Activated effector memory CD4-positive, alpha-beta T cell treated with Interleukin-2 at 50 U/mL for 16 hours (primary cell): ENCODE measurements at places on chromosomes 11 and 22.

- DNase-seq, result no peak
These were observed 109.2 kb downstream of the ZBTB16 start for GRCh38 chr11:114168691-114169090.

GRCh38 chr11:122137078-122137793 is 21.2 kb upstream of the BLID start:
- DNase-seq, result no peak

DNA sequence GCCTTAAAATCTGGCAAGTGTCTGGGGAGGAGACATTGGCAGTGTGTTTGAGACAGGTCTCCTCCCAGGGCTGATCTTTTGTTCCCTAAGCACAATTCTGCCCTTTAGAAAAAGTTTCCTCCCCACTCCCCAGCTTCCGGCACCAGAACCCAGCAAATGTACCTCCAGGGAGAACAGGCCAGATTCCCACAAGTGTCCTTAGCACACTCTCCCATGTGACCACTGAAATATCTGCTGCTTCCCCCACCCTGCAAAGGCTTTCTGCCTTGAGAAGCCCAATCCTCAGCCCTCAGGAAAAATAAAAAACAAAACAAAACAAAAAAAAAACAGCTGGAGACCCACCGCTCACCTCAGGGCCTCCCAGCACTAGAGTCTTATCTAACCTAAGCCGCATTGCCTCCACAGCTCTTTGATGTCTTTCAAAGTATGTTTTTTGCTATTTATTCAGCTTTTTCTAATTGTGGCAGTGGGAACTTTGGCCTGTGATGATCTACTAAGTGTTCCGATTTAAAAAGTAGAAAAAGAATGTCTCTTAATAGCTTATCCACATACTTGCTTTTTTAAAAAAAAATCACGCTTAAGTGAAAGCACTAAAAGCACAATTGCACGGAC is 29.0 kb upstream of the FBLN1 start:
- no peak for DNase-seq

DNA sequence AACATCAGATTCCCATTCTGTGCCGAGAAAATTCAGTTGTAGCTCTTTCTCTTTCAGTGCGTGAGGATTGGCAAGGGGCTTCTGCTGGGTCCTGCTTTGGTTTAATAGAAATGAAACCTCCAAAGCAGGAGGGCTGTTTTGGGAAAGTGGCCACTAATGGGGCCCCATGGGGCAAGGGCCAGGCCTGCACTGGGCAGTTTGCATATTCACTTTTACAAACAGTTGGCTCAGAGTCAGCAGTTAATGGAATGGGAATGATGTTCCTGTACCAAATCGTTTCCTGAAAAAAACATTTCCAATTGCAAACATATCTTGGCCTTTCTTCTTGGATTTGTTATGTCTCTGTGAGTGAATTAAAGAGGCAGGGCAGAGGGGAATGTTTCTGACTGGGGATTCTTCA is 92.1 kb downstream of the PARVA start:
- DNase-seq, result no peak

DNA sequence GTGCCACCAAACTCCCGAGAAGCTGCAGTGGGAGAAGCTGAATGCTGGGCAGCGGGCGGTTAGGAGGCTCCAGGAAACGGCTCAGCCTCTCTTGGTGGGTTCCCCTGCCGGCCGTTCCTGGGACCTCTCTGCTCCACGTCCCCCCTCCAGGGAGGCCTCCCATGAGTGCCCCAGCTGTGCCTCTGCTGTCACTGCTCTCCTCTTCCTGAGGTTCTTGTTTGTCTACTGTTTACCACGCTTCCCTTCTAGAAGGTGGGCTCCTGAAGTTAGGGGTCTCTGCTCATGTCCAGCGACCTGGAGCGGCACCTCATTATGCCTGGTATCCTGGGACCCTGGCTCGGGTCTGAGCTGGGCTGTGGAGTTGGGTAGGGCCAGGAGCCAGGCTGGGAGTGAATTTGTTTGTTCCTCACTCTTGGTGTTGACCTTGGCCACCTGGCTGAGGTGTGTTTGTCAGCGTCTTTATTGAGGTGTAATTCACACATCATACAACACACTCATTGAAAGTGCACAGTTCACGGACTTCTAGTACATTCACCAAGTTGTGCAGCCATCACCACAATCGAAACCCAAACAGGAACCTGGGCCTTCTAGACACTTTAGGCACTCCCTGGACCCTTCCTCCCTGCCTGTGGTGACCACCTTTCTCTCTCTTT is 37.8 kb upstream of the GRAMD4 start:
- no peak for DNase-seq

DNA sequence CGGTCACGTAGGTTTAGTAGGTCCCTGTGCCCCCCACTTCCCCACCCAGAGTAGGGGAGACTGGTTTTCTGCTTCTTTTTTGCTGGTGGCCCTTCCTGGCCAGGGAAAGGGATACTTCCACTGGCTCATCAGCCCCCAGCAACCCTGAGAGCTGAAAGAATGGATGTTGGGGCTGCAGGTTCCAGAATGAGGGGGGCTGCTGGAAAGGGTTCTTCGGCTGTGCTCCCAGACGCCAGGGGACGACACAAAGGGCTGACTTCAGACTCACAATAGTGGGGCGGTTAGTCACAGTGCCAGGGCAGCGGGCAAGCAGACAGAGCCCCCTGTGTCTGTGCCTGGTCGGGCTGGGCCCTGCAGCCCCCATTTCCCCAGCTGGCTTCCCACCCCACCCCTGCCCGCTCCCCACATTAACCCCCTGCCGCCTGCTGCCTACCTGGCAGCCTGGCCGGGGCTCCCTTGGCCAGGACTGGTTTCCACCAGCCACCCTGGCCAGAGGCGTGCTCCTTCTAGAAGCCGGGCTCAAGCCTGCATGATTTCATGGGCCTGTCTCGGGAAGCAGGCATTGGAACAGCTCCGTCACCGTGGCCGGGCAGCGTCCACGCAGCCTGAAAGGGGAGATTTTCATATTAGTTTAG is 79.1 kb upstream of the WNT7B start:
- DNase-seq, result no peak
